ENCODE measurements at places on chromosomes 7 and 10.
A peak's percentile ranks its signal among the peaks of the same experiment; 100 is the strongest.

GRCh38 chr10:72355214-72355555 lies 466 bp upstream of the DNAJB12 start:
- no peak for DNase-seq

- DNase-seq, result no peak
Observed at GRCh38 chr10:51698473-51699063, 827 bp downstream of the CSTF2T start.

- DNase-seq, result no peak
Observed at GRCh38 chr10:52334595-52334994, 20.5 kb downstream of the DKK1 start.

- no peak for DNase-seq
Observed at GRCh38 chr10:96670786-96671185, 49.5 kb downstream of the PIK3AP1 start.

DNA sequence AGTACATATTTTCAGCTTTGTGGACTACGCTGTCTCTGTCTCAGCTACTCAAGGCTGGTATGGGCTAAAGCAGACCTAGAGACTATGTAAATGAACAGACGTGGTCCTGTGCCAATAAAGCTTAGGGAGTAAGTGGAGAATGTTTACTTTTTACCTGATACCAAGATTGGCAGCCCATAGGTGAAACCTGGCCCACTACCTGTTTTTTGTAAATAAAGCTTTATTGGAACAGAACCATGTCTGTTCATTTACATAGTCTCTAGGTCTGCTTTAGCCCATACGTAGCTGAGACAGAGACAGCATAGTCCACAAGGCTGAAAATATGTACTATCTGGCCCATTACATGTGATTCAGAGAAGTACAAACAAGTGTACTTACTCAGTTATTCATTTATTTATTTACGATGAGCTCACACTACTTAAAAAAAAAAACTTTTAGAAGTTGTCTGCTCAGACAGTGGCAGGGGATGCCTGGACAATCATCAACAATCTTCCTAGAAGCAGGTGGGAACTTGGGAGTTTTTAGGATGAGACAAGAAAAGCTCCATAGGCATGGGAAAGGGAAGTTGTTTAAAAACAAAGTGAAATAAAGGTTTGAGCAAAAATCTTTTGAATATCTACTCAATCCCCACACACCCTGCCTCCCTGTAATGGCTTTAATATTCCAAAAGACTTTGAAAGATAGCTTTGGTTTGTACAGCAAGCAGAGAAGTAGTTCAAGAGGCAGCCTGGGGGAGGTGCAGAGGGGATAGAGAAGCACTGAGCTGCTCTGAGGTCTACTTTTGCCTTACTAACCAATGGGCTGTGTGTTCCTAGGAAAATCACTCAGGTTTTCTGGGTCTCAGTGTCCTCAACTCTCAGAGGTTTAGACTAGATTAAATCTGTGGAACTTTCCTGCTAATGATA lies 114.4 kb upstream of the AFAP1L2 start:
- peak; percentile 86 for DNase-seq

DNA sequence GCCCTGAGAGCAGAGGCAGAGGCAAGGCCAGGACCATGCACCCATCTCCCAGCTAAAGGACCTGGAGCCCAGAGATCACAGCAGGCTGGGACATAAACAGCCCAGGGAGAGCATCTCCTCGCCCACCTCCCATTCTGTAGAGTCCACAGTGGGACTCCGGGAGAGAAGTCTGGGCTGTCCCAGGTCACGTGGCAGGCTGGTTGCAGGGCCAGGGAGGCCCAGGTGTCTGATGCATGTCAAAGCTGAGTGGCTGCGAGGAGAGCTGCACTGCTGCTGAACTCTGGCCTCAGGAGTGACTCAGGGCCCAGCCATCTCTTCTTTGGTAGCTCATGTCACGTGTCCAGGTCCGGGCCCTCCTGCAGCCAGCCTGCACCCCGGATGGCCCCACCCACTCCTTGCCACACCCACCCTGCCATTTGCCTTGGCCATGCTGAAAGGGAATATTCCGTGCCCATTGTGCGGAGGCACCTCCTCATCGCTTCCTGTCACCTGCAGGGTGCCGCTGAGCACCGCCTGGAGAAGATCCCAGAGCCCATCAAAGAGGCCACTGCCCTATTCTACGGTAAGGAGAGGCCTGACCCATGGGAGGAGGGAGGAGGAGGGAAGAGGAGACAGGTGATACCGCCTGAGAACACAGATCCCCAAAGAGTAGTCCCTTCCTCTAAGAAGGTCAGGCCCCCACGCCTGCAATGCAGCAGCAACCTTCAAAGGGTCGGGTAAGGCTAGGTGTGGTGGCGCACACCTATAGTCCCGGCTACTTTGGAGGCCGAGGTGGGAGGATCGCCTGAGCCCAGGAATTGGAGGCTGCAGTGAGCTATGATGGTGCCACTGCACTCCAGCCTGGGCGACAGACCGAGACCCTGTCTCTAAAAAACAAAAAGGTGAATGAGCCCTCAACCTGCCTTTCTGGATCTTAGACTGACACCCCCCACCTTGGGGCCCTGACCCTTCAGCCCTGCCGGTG lies 12.6 kb upstream of the SH2B2 start:
- peak; percentile 10 for DNase-seq

GRCh38 chr10:104331208-104331838 lies 6.9 kb downstream of the ITPRIP start:
- no peak for DNase-seq

GRCh38 chr10:122861711-122862161 lies 16.1 kb upstream of the CUZD1 start:
- no peak for DNase-seq

DNA sequence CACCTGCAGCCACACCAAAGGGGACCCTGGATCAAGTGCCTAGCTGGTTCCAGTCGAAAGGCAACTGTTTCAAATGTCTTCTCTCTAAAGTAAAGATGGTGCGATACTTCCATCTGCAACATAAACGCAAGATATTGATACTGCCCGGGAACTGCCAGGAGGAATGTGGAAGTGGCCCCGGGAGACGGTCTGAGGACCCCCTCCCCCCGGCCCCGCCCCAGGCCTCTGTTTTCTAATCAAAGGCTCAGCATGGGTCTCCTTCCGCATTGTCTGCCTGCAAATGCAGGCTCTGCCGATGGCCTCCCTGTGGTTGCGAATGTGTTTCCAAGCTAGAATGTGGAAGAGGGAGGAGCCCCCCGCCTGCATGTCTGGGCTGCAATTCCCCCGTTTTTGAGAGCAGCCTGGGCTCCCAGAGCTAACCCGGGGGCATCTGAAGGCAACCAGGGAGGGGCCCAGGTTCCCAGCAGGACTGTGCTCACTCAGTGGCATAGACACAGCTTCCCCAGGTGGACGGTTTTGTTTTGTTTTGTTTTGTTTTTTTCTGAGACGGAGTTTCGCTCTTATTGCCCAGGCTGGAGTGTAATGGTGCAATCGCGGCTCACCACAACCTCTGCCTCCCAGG lies 223.9 kb upstream of the PPP2R2D start:
- no peak for DNase-seq

GRCh38 chr10:30980951-30981616 lies 50.6 kb downstream of the ZNF438 start:
- DNase-seq, result peak; percentile 66

DNA sequence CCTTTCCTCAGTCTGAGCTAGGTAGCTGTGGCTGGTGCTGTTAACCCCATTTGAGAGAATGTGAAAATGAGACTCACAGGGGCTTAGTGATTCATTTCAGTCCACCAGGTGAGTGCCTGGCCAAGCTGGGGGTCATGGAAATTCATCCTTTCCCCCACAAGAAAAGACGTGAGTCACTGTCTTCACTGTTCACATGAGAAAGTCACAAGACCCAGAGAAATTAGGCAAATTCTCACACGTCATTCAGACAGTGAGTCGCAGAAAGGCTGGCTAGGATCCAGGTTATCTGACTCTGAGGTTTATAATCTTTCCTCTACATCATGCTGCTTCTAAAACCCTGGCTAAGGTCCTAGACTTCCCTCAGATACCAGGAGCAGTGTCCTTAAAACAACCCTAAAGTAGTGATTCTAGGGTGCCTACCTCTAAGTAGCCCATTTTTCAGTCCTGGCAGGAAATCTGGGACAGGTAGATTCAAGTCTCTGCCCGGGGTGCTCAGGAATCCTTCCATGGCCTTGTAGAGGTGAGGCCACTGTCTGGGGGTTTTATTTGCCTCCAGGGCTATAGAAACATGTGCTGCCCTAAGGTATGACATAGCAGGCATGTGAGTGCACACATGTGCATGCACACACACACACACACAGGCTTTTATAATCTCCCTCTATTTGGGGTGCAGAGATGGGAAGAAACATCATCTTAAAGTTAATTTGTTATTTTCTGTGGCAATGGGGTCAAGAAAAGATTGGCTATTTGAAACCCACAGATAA lies 427.9 kb upstream of the CELF2 start:
- peak; percentile 20 for DNase-seq

- DNase-seq, result no peak
Observed at GRCh38 chr10:125159486-125159931, 854 bp downstream of the CTBP2 start.

DNA sequence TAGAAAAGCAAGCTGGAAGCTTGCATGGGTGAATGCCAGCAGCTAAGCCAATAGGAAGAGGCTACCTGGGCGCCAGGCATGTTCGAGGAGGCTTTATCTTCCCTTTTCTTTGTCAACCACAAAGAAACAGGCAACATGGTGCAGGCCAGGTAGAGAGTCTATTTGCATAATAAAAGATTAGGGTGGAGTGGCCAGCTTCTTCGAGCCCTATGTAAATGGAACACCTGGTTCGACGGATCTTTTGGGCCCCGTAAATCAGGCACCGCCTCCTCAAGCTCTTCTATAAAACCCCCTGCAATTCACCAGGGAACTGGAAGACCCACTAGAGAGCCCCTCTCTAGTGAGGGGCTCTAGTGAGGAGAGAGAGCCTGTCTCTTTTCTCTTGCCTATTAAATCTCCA lies 1106.2 kb upstream of the CELF2 start:
- no peak for DNase-seq

DNA sequence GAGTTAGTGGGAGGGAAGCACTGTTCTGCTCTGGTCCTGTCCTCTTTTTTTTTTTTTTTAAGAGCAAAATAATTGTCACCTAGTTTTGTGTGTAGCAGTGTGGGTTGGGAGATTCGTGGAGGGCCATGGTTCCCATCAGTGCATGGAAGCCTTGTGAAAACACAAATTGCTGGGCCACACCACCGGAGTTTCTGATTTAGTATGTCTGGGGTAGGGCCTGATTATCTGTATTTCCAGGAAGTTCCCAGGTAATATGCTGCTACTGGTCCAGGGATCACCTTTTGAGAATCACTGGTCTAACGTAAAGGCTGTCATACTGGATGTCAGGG lies 191.3 kb downstream of the GATA3 start:
- no peak for DNase-seq

- DNase-seq, result peak; percentile 8
Observed at GRCh38 chr10:20970044-20970443, 72.9 kb upstream of the NEBL start.

DNA sequence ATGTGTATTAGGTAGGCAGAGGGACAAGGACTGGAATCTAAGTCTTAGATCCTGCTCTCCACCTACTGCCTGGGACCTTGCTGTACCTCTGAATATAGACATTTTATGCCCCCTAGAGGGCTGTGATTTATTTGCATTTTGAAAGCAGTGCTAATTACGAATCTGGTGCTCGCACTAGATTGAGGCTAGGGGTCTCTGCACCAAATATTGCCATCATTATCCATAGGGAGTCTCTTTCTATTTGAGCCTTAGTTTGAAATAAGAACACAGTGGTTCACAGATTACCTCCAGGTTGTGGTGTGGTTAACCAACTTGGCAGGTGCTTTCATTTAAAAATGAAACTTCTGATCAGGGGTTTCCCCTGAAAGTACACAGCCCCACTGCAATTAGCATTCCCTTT lies 41.8 kb downstream of the CNNM1 start:
- no peak for DNase-seq

DNA sequence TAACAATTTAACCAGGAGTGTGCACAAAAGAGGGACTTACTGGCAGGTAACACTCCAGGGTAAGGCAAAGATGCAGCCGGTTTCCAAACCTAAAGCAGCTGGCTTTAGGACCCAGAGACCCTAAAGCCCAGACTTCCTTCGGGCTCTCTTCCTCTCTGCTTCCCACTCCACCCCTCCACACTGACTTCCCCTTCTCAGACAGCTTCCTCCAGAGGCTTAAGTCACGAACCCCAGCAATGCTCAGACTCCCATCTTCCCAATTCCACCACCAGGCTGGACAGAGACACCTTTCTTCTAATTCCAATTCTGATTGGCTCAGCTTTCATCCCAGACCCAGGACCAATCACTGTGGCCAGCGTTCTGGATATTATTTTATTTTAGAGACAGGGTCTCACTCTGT lies 24.8 kb downstream of the STYXL1 start:
- DNase-seq, result no peak

- no peak for DNase-seq
Observed at GRCh38 chr7:12089951-12090756, 120.9 kb upstream of the TMEM106B start.

DNA sequence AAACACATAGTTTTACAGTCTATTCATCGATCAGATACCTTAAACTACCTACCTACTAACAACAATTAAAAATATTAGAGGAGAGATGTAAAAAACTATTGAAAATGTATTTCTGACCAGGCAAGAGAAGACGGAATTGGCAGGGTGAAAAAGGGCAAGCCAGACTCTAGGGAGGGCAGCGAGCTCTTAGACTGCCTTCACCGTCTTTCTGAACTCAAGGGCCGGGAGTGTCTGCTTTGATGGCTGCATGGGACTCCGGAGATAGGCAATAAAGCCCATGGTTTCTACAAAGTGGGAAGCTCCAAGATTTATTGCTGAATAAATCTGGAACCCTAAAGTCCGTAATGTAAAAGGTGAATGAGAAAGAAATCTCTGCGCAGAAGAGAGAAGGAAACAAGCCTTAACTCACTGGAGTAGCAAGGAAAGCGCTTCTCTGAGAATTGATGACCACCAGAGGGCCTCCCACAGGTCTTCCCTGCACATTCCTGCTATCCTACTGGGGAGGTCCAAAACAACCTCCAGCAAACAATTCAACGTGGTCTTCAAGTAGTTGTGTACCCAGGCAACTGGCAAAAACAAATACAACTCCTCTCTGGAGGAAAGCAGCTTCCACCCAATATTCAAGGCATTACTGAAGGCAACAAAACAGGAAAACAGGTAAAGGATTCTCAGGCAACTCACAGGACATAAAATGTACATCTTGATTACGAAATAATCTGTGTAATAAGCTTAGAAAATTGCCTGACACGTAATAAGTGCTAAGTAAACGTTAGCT lies 181.3 kb downstream of the SDK1 start:
- no peak for DNase-seq

DNA sequence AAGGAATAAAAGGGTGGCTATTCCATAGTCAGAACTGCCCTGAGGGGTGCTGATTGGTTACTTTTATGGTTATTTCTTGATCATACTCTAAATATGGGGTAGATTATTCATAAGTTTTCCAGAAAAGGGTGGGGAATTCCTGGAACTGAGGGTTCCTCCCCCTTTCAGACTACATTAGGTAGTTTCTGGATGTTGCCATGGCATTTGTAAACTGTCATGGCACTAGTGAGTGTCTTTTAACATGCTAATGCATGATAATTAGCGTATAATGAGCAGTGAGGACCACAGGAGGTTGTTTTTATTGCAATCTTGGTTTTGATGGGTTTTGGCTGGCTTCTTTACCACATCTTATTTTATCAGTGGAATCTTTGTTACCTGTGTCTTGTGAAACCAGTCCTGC lies 26.5 kb upstream of the POT1 start:
- DNase-seq, result no peak

GRCh38 chr10:121416071-121416470 lies 182.2 kb downstream of the FGFR2 start:
- no peak for DNase-seq

GRCh38 chr10:108166401-108166800 lies 1001.9 kb upstream of the SORCS1 start:
- peak; percentile 57 for DNase-seq

Measured in epithelial cell of prostate (primary cell).